ENCODE measurements at places on chromosomes 2 and 18. TPM values are rescaled to one million over a fixed set of nuclear protein-coding genes. Genes with fewer than 3 reads are reported as not detected.

DNA sequence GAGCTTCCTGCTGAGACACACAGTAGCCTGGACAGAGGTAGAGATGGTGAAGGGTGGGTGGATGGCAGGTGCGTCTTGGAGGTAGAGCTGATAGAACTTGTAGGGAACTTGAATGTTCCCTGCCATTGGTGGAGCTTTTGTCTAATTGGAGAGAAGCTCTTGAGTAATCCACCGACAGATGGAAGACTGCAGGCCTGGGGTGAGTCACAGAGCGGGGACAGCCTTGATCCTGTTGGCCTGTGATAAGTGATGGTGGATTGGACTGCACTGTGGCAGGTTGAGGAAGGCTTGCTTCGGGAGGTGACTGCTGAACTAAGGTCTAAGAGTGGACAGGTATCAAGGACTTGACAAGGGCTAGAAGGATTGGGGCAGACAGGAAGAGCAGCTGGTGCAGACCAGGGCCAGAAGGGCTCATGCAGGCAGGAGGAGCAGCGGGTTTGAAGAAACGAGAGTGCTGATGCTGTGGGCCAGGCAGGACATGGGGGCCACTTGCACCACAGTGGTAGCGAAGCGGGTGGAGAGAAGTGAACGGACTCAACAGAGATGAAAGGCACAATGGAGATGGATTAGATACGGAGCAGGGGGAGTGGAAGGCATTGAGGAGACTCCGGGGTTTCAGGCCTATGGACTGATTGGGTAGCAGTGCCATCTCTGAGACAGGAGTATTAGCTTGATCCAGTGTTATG is 16.3 kb downstream of the CABLES1 start:
- DNase-seq = no peak

- DNase-seq = no peak
Measured at GRCh38 chr2:108614043-108614545, 79.8 kb downstream of the LIMS1 start.

The STRN gene
- total RNA-seq = 15.0 TPM

DNA sequence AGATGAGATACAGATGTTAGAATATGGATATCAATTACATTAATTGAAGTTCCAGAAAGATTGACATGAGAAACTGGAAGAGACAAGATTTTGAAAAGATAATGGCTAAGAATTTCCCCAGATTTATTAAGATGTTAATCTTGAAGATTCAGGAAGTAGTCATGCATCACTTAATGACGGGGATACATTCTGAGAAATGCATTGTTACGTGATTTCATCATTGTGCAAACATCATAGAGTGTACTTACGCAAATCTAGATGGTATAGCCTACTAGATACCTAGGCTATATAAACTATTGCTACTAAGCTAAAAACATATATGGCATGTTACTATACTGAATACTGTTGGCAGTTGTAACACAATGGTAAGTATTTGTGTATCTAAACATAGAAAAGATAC is 6.8 kb upstream of the CHMP3 start:
- no peak for DNase-seq

DNA sequence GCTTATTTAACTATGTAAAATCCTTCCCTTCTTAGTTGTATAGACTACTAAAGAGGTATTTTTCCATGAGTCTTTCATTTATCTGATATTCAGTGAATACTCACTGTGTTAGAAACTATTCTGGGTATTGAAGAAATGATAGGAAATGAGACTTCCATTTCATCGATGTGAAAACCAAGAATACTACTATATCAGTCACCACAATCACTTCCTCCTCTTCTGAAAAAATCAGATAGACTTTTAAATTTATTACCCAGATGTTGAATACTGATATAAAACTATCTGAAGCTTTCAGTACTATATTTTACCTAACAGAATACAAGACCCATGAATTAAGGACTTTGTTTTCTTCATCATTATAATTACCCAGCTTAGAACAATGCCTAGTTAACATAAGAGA is 1801.1 kb upstream of the CELF4 start:
- DNase-seq = no peak

The TTLL4 gene
- 8.8 TPM for total RNA-seq

The LRRC30 gene
- 0.14 TPM for total RNA-seq

The UPP2 gene
- total RNA-seq = not detected

The SOWAHC gene
- 7.3 TPM for total RNA-seq

DNA sequence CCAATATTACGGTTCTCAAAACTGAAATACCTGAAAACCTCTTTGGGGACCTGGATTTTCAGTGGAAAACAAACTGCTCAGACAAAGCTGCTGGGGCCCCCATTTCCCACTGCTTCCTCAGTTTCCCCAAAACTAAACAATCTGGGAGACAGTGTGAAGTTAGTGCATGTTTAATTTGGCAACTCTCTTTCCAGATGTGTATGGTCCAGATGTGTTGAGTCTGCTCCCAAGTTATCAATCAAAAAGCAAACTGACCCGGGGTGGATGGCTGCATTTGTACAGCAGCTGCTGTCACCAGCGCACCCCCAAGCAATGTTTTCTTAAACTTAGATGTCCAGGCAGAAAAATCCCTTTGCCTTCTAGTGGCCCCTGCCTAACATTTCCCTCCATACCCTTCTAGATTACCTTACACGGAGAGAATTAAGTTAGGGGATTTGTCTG is 136.9 kb downstream of the COPS8 start:
- DNase-seq = no peak

DNA sequence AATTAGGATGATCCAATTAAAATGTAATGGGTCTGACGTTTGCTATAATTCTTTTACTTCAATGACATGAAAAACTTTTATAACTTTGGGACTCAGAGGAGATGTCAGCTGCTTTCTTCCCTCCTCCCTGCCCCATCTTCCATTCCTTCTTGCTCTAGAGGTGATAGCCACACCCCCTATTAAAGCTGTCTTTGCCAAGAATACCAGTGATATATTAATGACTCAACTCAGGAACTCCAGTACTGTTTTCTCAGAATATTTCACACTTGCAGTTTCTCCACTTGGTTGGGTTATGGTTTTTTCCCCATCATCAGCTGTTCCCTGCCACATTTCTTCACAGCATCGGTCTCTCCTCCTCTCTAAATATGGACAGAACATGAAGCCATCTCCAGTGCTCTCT is 184.0 kb downstream of the KCNE4 start:
- DNase-seq = no peak

- DNase-seq = no peak
Measured at GRCh38 chr2:6392966-6393365, 472.7 kb downstream of the CMPK2 start.

DNA sequence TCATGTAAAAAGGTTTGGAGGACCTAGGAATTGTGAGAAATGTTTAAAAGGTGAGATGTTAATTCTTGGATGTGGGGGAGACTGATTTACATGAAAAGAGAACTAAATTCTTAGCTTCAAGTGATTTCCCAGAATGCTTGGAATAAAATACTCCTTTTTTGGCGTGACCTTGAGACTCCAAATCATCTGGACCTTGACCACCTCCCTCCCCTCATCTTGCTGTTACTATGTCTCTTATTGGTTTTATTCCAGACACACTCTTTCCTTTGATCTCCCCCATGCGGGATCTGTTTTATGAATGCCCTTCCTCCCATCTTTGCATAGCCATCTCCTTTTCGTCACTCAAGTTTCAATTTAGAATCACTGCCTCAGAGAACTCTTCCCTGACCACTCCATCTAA is 20.0 kb upstream of the LRRTM1 start:
- no peak for DNase-seq

DNA sequence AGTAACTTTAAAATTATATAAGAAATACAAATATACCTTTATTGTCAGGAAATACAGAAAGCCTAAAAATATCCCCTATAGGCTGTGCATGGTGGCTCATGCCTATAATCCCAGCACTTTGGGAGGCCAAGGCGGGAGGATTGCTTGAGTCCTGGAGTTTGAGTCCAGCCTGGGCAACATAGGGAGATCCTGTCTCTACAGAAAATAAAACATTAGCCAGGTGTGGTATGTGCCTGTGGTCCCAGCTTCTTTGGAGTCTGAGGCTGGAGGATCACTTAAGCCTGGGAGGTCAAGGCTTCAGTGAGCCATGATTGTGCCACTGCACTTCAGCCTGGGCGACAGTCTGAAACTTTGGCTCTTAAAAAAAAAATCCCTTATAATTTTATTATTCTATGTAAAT is 29.1 kb downstream of the GLS start:
- no peak for DNase-seq

The NMS gene
- total RNA-seq = not detected

GRCh38 chr2:37809525-37809924 is 115.6 kb upstream of the RMDN2 start:
- DNase-seq = no peak

GRCh38 chr2:635687-636621 is 41.3 kb downstream of the TMEM18 start:
- DNase-seq = no peak
